ENCODE measurements at places on chromosomes 4 and X. TPM values are rescaled to one million over a fixed set of nuclear protein-coding genes. Genes with fewer than 3 reads are reported as not detected.
A peak's percentile ranks its signal among the peaks of the same experiment; 100 is the strongest.

DNA sequence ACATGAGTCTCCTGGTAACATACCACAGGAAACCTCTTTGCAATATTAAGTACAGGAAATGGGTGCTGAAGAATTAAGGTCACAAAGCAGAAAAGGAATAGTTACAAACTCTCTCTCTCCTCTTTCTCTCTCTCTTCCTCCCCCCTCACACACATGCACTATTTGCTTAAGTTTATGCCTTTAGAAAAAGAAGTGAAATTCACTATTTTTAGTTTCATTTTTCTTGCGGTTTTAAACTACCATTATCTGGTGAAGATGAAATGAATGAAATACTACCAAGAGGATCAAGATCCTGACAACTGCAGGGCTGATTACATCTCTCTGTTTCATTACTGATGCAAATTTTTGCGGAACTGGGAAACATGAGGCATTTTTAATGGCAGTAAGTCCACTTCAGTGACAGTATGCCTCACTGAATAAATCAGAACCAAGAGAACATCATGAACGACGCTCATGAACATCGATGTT, 64.3 kb upstream of the FTHL17 start:
- no peak overlapping the region for H3K4me3 ChIP-seq
- DNase-seq = no peak
- peaks cover 10% of the 10 kb centered on the region for H3K36me3 ChIP-seq
- H3K4me1 ChIP-seq = no peaks in the 10 kb centered on the region
- H3K27ac ChIP-seq = no peak overlapping the region
- H3K27me3 ChIP-seq = no peaks in the 10 kb centered on the region

- no peak for DNase-seq
- peaks cover 13% of the 10 kb centered on the region for H3K4me1 ChIP-seq
Measured at GRCh38 chrX:1244164-1245076, 24.2 kb upstream of the CSF2RA start.

- H3K27ac ChIP-seq = no peak overlapping the region
- DNase-seq = no peak
- H3K4me1 ChIP-seq = no peaks in the 10 kb centered on the region
- no peaks in the 10 kb centered on the region for H3K36me3 ChIP-seq
- no peak overlapping the region for H3K4me3 ChIP-seq
Measured at GRCh38 chr4:111802191-111802590, 343.1 kb upstream of the FAM241A start.

GRCh38 chr4:156956826-156957368, 14.7 kb downstream of the PDGFC start:
- H3K36me3 ChIP-seq = no peaks in the 10 kb centered on the region
- no peaks in the 10 kb centered on the region for H3K27me3 ChIP-seq
- peaks cover 57% of the 10 kb centered on the region for H3K4me1 ChIP-seq
- DNase-seq = no peak
- H3K4me3 ChIP-seq = no peak overlapping the region

GRCh38 chr4:106019771-106020170, 124.5 kb downstream of the NPNT start:
- H3K36me3 ChIP-seq = no peaks in the 10 kb centered on the region
- H3K27ac ChIP-seq = no peak overlapping the region
- no peaks in the 10 kb centered on the region for H3K4me1 ChIP-seq
- DNase-seq = no peak

DNA sequence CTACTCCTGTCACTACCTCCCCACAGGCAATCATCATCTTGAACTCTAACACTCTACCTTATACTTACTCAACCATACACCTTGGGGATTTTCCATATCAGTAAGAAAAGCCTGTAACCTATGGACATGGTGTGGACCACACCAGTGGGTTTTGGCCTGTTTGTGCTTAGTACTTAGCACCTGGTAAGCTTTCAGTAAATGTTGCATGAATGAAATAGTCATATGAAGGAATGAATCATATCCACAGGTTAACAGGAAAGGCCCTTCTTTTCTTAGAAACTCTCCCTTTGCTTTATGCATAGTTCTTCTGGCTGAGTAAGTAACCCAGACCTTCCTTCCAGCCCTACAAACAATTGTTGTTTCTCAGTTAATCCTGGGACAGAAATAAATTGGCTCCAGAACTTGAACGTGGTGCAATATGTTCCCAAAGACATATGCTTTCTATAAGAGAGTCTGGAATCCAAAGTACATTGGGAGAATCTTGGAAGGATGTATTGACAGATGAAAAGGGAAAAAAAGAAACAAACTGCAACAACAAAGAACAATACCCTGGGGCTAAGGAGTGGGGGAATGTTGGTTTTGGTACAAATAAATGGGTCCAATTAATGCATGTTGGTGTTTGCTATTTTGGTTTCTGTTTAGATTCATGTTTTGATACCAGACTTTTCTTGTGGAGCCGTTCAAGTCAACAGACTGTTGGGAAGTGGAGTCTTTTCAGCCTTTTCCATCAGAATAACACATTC, 27.8 kb downstream of the RASL11B start:
- H3K27me3 ChIP-seq = no peaks in the 10 kb centered on the region
- H3K36me3 ChIP-seq = no peaks in the 10 kb centered on the region
- no peaks in the 10 kb centered on the region for H3K4me1 ChIP-seq
- H3K27ac ChIP-seq = no peak overlapping the region
- H3K4me3 ChIP-seq = no peak overlapping the region

GRCh38 chrX:130861462-130861861, 41.5 kb downstream of the ENOX2 start:
- DNase-seq = no peak
- H3K4me1 ChIP-seq = no peaks in the 10 kb centered on the region
- H3K36me3 ChIP-seq = no peaks in the 10 kb centered on the region
- no peak overlapping the region for H3K4me3 ChIP-seq
- H3K27me3 ChIP-seq = no peaks in the 10 kb centered on the region

- DNase-seq = no peak
- no peaks in the 10 kb centered on the region for H3K36me3 ChIP-seq
- no peak overlapping the region for H3K4me3 ChIP-seq
- H3K4me1 ChIP-seq = no peaks in the 10 kb centered on the region
- no peaks in the 10 kb centered on the region for H3K27me3 ChIP-seq
Measured at GRCh38 chrX:147764868-147765267, 146.9 kb upstream of the FMR1 start.

- peaks cover 41% of the 10 kb centered on the region for H3K4me1 ChIP-seq
- H3K27me3 ChIP-seq = no peaks in the 10 kb centered on the region
- peak overlapping the region; percentile 74 for H3K27ac ChIP-seq
Measured at GRCh38 chrX:136260776-136261175, 9.6 kb upstream of the MAP7D3 start.

DNA sequence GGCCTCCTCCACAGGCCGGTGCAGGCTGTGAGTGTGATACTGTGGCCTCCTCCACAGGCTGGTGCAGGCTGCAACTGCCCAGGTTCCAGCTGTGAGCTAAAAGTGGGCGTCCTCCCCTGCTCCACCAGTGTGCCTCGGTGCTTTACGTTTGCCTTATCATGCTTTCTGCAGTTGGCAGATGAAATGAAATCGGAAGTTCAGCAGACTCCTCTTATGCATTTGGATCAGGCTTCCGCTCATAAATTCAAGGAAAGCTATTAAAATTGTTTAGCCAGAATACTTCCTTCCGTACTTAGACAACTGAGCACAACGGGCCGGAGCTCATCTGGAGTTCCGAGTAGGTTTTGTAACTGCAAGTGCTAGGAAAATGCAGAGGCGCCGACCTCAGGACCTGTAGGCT, 12.0 kb downstream of the CYP4V2 start:
- H3K27me3 ChIP-seq = no peaks in the 10 kb centered on the region
- DNase-seq = no peak
- peaks cover 6% of the 10 kb centered on the region for H3K36me3 ChIP-seq
- no peak overlapping the region for H3K4me3 ChIP-seq
- peaks cover 4% of the 10 kb centered on the region for H3K4me1 ChIP-seq

DNA sequence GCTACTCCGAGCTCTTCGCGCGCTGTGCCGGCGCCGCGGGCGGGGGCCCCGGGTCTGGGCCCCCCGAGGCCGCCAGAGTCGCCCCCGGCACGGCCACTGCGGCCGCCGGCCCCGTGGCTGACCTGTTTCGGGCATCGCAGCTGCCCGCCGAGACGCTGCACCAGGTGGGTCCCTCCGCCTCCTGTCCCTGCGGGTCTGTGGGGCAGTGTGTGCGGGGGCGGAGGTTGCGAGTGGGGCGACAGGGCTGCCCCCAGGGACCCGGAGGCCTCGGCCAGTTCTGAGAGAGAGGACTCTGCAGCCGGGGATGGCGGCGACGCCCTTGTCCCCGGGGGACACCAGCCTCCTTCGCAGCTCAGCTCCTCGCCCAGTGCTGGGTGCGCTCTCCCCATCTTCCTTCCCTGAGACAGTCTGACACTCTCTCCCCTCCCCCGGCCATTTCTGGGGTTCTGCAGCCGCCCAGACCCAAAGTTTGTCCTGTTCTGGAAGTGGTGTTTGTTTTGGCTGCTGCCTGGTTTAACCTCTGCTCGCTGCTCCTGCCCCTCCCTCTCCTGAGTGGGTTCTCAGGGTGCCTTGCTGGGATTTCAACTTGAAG, 609 bp downstream of the REPS2 start:
- H3K4me3 ChIP-seq = peak overlapping the region; percentile 73
- no peaks in the 10 kb centered on the region for H3K36me3 ChIP-seq
- H3K4me1 ChIP-seq = peaks cover 11% of the 10 kb centered on the region
- no peak overlapping the region for H3K27ac ChIP-seq

- no peak overlapping the region for H3K4me3 ChIP-seq
- peaks cover 20% of the 10 kb centered on the region for H3K4me1 ChIP-seq
- H3K27me3 ChIP-seq = no peaks in the 10 kb centered on the region
- DNase-seq = no peak
- no peak overlapping the region for H3K27ac ChIP-seq
Measured at GRCh38 chrX:65537229-65537628, 2.6 kb upstream of the LAS1L start.

DNA sequence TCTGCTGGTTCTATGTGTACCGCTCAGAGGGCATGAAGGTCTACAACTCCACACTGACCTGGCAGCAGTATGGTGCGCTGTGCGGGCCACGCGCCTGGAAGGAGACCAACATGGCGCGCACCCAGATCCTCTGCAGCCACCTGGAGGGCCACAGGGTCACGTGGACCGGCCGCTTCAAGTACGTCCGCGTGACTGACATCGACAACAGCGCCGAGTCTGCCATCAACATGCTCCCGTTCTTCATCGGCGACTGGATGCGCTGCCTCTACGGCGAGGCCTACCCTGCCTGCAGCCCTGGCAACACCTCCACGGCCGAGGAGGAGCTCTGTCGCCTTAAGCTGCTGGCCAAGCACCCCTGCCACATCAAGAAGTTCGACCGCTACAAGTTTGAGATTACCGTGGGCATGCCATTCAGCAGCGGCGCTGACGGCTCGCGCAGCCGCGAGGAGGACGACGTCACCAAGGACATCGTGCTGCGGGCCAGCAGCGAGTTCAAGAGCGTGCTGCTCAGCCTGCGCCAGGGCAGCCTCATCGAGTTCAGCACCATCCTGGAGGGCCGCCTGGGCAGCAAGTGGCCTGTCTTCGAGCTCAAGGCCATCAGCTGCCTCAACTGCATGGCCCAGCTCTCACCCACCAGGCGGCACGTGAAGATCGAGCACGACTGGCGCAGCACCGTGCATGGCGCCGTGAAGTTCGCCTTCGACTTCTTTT, 32.2 kb downstream of the WFS1 start:
- H3K4me1 ChIP-seq = no peaks in the 10 kb centered on the region
- H3K27ac ChIP-seq = no peak overlapping the region
- no peaks in the 10 kb centered on the region for H3K27me3 ChIP-seq
- H3K4me3 ChIP-seq = no peak overlapping the region
- H3K36me3 ChIP-seq = peaks cover 34% of the 10 kb centered on the region

GRCh38 chr4:120481756-120482155, 415.1 kb upstream of the MAD2L1 start:
- H3K27me3 ChIP-seq = no peaks in the 10 kb centered on the region
- no peak for DNase-seq
- no peaks in the 10 kb centered on the region for H3K4me1 ChIP-seq
- no peaks in the 10 kb centered on the region for H3K36me3 ChIP-seq

GRCh38 chrX:13029887-13030771, 14.3 kb downstream of the FAM9C start:
- no peak overlapping the region for H3K4me3 ChIP-seq
- no peak for DNase-seq
- H3K27me3 ChIP-seq = no peaks in the 10 kb centered on the region
- no peaks in the 10 kb centered on the region for H3K36me3 ChIP-seq

DNA sequence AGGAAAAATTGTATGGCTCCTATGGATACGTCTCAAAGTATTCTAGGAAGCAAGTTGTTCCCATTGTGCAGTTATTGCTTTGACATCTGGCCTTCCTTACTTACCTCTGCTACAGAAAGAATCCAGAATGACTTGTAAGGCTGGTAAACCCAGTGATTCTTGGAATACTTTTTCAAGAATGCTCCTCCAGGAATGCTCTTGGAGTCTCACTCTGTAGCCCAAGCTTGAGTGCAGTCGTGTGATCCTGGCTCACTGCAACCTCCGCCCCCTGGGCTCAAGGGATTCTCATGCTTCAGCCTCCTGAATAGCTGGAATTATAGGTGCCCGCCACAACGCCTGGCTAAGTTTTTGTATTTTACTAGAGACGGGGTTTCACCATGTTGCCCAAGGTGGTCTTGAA, 38.1 kb downstream of the GAB1 start:
- no peak overlapping the region for H3K4me3 ChIP-seq
- H3K27me3 ChIP-seq = no peaks in the 10 kb centered on the region
- DNase-seq = no peak
- no peaks in the 10 kb centered on the region for H3K36me3 ChIP-seq

GRCh38 chrX:65607070-65607742, 60.2 kb upstream of the MSN start:
- H3K27ac ChIP-seq = no peak overlapping the region
- no peak for DNase-seq
- H3K36me3 ChIP-seq = no peaks in the 10 kb centered on the region
- H3K27me3 ChIP-seq = no peaks in the 10 kb centered on the region

GRCh38 chr4:81030061-81030980, at the start of gene BMP3:
TSS of gene BMP3 (plus strand) at chr4:81030708. CDS start at chr4:81031285, 577 bp downstream.
- peak within 1 kb of the TSS; percentile 82 for H3K27ac ChIP-seq
- no peaks in the 10 kb centered on the region for H3K36me3 ChIP-seq
- DNase-seq = no peak
- peak within 1 kb of the TSS; percentile 66 for H3K4me3 ChIP-seq
- H3K27me3 ChIP-seq = no peaks in the 10 kb centered on the region

- H3K4me3 ChIP-seq = no peak overlapping the region
- no peak for DNase-seq
- no peaks in the 10 kb centered on the region for H3K27me3 ChIP-seq
- H3K27ac ChIP-seq = no peak overlapping the region
- H3K4me1 ChIP-seq = no peaks in the 10 kb centered on the region
Measured at GRCh38 chrX:85506871-85507270, 127.4 kb upstream of the POF1B start.

GRCh38 chrX:65589304-65589703, 54.7 kb upstream of the LAS1L start:
- no peak overlapping the region for H3K27ac ChIP-seq
- no peak overlapping the region for H3K4me3 ChIP-seq
- H3K4me1 ChIP-seq = peaks cover 4% of the 10 kb centered on the region

GRCh38 chr4:186939766-186940165, 216.1 kb upstream of the FAT1 start:
- H3K27me3 ChIP-seq = no peaks in the 10 kb centered on the region
- H3K4me1 ChIP-seq = peaks cover 29% of the 10 kb centered on the region
- DNase-seq = no peak
- H3K4me3 ChIP-seq = no peak overlapping the region

FGD1 gene
- total RNA-seq = 8.0 TPM

CNGA1 gene
- 4.0 TPM for total RNA-seq

YY2 gene
- total RNA-seq = 0.84 TPM

MAP7D2 gene
- 0.83 TPM for total RNA-seq

PCYT1B gene
- total RNA-seq = 11.7 TPM

SAGE1 gene
- total RNA-seq = not detected

ARHGAP6 gene
- 33.7 TPM for total RNA-seq

GUCY1B1 gene
- 61.9 TPM for total RNA-seq

NDST4 gene
- not detected for total RNA-seq

SSX1 gene
- not detected for total RNA-seq

NUDT10 gene
- 3.0 TPM for total RNA-seq
